KG1 (cell line): ENCODE measurements at places on chromosomes 2 and 18.

- DNase-seq, result no peak
Observed at GRCh38 chr18:848062-848861, 36.2 kb upstream of the YES1 start.

GRCh38 chr2:102119255-102119654 lies 23.3 kb upstream of the IL1R1 start:
- no peak for DNase-seq

GRCh38 chr2:227238238-227239237 lies 74.1 kb downstream of the COL4A3 start:
- DNase-seq, result peak; percentile 28

DNA sequence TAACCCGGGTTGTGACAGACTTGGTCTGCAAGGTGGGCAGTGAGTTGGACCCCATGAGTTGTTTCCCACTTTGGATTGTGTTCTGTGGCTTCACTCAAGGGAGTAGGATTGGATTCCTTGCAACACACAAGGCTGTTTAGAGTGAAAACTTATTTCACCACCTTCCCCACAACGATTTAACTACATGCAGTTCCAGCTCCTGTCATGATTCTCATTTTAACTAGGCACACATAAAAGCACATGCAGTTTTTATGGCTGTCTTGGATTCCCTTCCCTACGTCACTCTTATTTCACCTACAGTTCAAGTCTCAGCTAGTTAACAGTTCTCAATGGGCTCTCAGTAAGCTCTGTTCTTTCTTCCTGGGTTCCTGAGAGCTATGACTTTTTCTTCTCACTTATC lies 15.9 kb downstream of the EFEMP1 start:
- no peak for DNase-seq

GRCh38 chr2:211846036-211846400 lies 692.6 kb downstream of the ERBB4 start:
- no peak for DNase-seq

DNA sequence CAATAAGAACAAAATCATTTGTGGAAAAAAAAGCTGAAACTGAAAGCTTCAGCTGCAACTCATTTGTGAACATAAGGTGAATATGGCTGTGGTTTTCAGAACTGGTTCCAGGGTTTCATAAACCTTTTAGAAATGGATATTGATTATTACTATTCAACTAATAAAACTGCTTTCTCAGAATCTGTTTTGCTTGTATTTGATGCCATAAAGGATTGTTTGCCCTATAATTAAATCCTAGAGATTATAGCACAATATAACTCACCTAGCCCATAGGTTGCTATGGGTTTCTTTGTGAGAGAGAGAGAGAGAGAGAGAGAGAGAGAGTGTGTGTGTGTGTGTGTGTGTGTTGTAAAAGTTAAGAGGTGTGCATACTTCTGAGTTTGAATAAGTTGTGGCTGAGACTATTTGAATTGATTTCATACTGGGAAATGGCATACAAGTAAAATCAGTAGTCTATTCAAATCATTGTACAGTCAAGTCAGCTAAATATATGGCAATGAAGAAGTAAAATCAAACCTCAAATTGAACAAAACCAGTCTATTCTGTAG lies 339.2 kb downstream of the ARHGAP15 start:
- DNase-seq, result no peak

DNA sequence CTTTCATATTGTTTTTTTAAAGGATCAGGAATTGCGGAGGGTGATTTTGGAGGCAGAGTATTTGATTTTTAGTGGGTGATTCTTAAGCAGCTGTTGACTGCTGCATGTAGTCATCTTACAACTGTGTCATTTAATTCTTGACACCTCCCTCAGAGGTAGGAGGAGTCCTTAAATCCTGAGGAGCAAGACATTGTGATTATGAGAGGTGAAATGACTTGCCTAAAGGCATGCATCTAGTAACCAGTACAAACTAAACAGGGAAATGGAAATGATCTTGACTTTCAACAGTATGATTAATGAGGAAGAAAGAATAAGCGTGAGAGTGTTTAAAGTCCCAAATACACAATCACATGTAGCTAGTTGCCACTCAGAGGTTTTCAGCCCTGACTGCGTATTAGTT lies 440.7 kb downstream of the THSD7B start:
- no peak for DNase-seq

DNA sequence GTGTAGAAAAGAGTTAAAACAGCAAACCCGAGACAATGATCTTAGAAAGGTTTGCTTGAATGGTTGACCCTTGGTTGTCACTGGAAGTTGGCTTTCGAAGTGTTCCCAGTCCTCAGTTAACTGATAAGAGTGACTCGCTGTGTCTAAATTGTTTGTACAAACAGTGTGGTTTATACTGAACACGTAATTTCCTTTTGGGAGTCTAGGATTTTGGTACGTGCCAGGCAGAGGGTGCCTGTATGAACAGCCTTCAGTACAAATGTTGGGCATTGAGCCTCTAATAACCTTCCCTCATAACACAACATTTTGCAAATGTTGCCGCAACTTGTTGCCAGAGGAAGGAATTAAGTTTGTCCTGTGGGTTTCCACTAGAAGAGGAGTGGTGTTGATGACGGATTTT lies 95.8 kb upstream of the DPP10 start:
- no peak for DNase-seq

GRCh38 chr18:48295586-48296311 lies 113.4 kb downstream of the ZBTB7C start:
- no peak for DNase-seq

- no peak for DNase-seq
Observed at GRCh38 chr18:1425679-1426078, 521.0 kb downstream of the ADCYAP1 start.

DNA sequence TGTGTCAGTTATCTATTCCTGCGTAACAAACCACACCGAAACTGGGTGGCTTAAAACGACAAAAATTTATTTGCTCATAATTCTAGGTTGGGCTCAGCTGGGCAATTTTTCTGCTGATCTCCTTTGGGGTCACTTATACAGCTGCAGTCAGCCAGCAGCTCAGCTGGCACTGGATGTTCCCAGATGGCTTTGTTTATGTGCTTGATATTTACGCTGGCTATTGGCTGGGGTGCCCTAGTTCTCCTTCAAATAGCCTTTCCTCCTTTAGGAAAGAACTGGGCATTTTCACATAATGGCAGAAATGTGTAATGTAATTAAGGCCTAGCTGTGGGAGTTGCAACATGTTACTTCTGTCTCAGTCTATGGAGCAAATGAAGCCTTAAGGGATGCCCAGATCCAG lies 142.2 kb downstream of the B3GNT2 start:
- DNase-seq, result no peak

GRCh38 chr2:55277310-55277709 lies 8.3 kb upstream of the MTIF2 start:
- DNase-seq, result no peak

GRCh38 chr18:5982332-5982731 lies 87.0 kb upstream of the TMEM200C start:
- DNase-seq, result no peak

- no peak for DNase-seq
Observed at GRCh38 chr2:43448011-43448821, 147.6 kb downstream of the THADA start.

GRCh38 chr2:118085173-118086023 lies 2.9 kb upstream of the INSIG2 start:
- no peak for DNase-seq

DNA sequence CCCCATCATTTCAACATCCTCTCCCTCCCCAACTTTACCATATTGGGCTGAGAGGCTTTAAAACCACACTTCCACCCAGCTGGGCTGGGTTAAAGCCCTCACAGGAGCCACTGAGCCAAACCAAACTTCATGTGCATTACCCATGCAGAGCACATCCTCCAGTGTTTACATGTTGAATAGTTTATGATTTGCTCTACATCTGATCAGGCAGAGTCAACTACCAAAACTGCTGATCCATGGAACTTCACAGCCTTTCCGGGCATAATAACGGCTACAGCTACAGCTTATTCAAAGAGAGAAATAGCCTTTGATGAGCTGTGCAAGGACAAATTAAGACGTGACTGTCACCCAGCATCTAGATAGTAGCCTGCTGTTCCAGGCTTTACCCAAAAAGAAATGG lies 39.0 kb downstream of the MAIP1 start:
- no peak for DNase-seq

- DNase-seq, result no peak
Observed at GRCh38 chr2:45728458-45728942, 77.0 kb downstream of the PRKCE start.

GRCh38 chr2:67487993-67488392 lies 90.9 kb downstream of the ETAA1 start:
- DNase-seq, result no peak

- DNase-seq, result no peak
Observed at GRCh38 chr2:74001121-74001520, 16.4 kb downstream of the TET3 start.

DNA sequence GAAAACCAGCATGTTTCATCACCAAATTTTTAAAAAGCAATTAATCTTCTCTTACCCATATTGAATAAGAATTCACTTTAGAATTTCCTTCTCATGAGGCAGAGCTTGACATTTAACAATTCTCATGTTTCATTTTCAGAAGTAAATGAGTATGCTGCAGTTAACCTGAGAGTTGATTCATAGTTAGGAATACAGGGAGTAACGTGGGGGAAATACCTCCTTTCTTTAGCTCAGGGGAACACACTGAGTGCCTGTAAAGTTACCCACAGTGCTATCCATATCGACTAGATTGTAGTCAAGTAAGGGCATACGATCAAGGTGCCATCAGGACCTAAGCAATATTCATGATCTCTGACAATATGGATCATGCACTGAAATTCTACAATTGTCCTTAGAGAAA lies 38.9 kb upstream of the ATIC start:
- no peak for DNase-seq

GRCh38 chr18:26614374-26614773 lies 66.0 kb upstream of the KCTD1 start:
- DNase-seq, result no peak

GRCh38 chr2:178731300-178731699 lies 75.9 kb downstream of the TTN start:
- no peak for DNase-seq

GRCh38 chr2:216404010-216404618 lies 8.2 kb upstream of the SMARCAL1 start:
- peak; percentile 9 for DNase-seq

- peak; percentile 32 for DNase-seq
Observed at GRCh38 chr2:33581872-33582271, 17.2 kb downstream of the FAM98A start.

- DNase-seq, result no peak
Observed at GRCh38 chr18:41594582-41594981, 360.5 kb upstream of the PIK3C3 start.

- DNase-seq, result no peak
Observed at GRCh38 chr2:27909901-27910300, 19.4 kb downstream of the BABAM2 start.

DNA sequence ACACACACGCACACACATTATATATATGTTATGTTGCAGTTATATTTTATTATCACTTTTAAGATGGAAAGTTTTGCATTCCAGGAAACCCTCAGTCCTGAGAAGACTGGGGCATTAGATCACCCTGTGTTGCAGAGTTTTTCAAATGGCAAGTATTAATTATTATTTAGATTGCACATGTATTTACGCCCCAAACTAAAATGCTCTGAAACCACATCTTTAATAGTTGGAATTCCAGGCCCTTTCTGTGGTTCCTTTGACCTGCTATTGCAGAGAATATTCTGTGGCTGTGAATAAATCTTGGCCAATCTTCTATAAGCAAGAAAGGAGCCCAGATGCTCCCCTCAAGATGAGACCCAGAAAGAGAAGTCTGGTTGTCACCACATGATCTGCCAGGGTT lies 427.0 kb upstream of the TNP1 start:
- DNase-seq, result no peak

- no peak for DNase-seq
Observed at GRCh38 chr2:218392459-218392858, 7.2 kb upstream of the CTDSP1 start.

- no peak for DNase-seq
Observed at GRCh38 chr18:78408623-78409022, 571.0 kb upstream of the SALL3 start.

- no peak for DNase-seq
Observed at GRCh38 chr2:43634604-43635306, 2.3 kb upstream of the PLEKHH2 start.

DNA sequence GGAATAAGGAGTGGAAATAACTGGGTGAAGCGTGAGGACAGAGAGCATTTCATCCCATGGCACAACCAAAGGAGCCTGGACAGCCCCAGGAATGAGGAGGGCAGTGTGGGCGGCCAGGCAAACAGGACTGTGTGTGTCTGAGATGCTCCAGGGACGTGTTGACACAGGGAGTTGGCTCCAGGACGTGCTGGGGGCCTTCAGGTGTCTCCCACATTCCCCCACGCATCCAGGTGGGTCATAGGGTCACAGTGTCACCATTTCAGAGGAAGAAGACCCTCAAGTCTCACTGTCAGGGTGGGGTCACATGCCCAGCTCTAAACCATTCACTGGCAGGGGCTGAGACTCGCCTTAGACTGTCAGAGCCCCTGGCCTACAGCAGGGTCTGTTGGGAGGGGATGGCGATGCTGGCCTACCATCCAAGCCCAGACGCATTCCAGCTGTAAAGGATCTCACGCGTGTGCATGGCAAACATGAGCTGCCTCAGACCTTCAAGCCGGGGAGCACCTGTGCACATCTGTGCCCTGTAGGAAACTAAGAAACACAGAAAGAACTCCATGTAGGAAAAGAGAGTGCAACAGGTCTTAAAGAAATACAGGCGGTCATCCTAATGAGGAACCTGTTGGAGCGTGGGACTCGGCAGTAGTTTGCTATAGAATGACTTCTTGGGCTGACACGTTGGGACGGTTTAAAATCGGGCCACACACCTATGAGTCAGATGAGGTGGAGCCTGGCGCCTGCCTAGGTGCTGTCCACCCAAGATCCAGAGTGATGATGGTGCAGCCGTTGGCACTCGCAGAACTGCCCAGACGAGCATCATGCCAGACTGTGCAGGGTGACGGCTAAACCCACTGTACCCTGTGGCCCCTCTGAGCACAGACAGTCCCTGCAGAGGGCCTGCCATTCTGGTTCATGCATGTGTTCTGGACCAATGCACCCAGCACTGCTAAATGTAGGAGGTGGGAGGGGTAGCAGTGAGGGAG lies 17.3 kb downstream of the PARD6G start:
- DNase-seq, result no peak

- no peak for DNase-seq
Observed at GRCh38 chr2:67232936-67233335, 164.2 kb upstream of the ETAA1 start.

- DNase-seq, result no peak
Observed at GRCh38 chr18:32429402-32429801, 41.3 kb downstream of the GAREM1 start.

GRCh38 chr2:217314021-217314460 lies 454.2 kb upstream of the TNP1 start:
- DNase-seq, result no peak

- no peak for DNase-seq
Observed at GRCh38 chr2:212337486-212338343, 200.9 kb downstream of the ERBB4 start.
